ENCODE measurements at places on chromosomes 4 and X.

DNA sequence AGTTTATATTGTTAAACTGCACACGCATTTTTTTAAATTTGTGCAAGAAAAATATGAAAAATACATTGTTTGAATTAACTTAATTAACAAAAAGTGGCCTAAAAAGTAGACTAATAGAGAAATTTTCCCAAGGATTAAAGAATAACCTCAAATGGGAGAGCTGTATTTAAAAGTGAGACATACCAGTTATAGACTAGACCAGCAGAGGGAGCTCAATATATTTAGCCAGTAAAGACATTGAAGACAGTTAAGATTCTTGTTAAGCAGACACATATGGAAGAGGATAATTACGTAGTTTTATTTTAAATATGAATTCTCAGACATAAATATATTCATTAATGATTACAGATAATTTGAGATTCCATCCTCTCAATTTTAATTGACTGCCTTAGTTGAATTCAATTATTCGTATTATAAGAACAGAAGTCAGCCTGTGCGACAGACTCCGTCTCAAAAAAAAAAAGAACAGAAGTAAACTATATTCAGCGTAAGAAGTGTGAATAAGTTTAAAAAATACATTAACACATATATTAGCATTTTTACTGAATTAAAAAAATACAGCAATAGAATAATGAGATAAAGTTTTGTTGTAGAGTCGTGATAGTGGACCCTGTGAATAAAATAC is 64.8 kb downstream of the GLRA3 start:
- H3K27ac ChIP-seq: no peak overlapping the region
- H3K4me3 ChIP-seq: no peak overlapping the region
- DNase-seq: no peak
- H3K27me3 ChIP-seq: no peaks in the 10 kb centered on the region

GRCh38 chr4:76305971-76306881 is at the start of gene STBD1:
TSS of gene STBD1 (plus strand) at chr4:76306733. CDS start at chr4:76306770, 37 bp downstream.
- H3K27ac ChIP-seq: no peak within 1 kb of the TSS
- peaks cover 18% of the 10 kb centered on the region for H3K4me1 ChIP-seq
- H3K27me3 ChIP-seq: peaks cover 8% of the 10 kb centered on the region
- no peaks in the 10 kb centered on the region for H3K36me3 ChIP-seq
- peak within 1 kb of the TSS; percentile 91 for H3K4me3 ChIP-seq

DNA sequence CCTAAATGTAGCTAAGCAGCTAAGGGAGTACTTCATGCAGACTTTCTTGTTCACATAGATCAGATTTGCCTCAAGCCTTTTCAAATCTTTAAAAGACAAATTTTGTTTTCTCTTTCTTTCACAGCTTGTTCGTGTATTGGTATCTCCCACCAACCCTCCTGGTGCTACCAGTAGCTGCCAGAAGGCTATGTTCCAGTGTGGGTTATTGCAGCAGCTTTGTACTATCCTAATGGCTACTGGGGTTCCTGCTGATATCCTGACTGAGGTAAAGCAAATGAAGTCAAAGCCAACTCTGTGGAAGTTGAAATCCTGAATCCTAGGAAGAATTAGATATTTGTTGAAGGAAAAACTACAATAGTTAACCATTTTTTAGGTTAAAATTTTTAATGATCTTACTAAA is 62.6 kb downstream of the USO1 start:
- peaks cover 44% of the 10 kb centered on the region for H3K36me3 ChIP-seq
- no peaks in the 10 kb centered on the region for H3K4me1 ChIP-seq
- H3K4me3 ChIP-seq: no peak overlapping the region
- H3K27me3 ChIP-seq: no peaks in the 10 kb centered on the region

DNA sequence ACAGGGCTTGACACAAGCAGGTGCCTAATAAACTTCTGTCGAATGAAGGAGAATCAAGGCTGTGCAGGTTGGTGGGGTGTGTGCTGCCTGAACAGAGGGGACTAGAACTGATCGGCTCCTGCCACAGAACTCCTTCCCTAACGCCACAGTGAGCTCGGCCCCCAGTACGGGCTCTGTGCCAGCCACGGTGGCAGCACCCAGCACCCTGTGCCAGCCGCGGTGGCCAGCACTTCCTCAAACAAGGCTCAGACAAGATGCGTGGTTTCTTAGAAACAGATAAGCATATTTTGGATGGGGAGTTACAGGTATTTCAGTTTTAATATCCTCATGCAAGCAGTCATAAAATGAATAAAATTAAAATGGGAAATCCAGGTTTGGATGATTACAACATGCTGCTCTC is 26.0 kb upstream of the C4orf50 start:
- H3K27ac ChIP-seq: no peak overlapping the region
- no peaks in the 10 kb centered on the region for H3K4me1 ChIP-seq
- H3K4me3 ChIP-seq: no peak overlapping the region

DNA sequence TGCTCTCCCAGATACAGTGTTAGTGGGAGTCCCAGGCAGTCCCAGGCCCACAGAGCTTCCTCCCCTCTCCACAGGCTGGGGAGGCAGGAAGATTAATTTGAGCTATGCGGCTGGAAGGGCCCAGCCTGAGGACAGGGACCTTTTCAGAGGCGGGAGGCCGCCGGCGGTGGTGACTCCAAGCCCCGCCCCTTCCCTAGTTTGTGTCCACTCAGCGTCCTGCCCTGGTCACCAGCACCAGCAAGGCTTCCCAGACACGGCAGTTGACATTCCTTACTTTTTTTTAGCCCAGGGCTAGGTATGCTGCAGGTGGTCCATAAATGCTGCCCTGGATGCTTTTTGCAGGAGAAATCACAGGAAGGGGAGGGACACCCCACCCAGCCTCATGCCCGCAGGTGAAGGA is 67.7 kb upstream of the LRPAP1 start:
- no peak overlapping the region for H3K4me3 ChIP-seq
- DNase-seq: no peak
- H3K27ac ChIP-seq: no peak overlapping the region
- H3K4me1 ChIP-seq: no peaks in the 10 kb centered on the region

- no peaks in the 10 kb centered on the region for H3K4me1 ChIP-seq
- no peaks in the 10 kb centered on the region for H3K27me3 ChIP-seq
- no peaks in the 10 kb centered on the region for H3K36me3 ChIP-seq
- no peak overlapping the region for H3K27ac ChIP-seq
These were observed 360.9 kb downstream of the PRDM5 start for GRCh38 chr4:120561648-120562047.

DNA sequence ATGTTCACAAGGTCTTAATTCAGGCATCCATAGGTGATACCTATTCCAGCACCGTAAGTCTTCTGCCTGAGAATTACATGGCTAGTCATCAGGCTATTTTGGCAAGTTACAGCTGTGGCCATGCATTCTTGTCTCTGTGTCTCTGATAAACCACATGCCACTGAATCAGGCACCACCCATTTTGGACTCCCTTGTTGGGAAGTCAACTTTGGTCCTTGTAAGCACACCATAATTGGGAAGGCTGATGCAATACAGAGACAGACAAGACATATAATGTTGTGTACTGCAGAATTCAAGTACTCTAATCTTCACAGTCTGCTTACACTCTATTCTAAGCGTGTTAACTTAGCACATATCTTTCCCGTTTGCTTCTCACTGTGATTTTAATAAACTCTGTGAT is 483.7 kb upstream of the FTHL17 start:
- no peak overlapping the region for H3K27ac ChIP-seq
- DNase-seq: no peak
- H3K36me3 ChIP-seq: no peaks in the 10 kb centered on the region
- no peaks in the 10 kb centered on the region for H3K27me3 ChIP-seq

- H3K27me3 ChIP-seq: no peaks in the 10 kb centered on the region
- no peak overlapping the region for H3K27ac ChIP-seq
- no peak for DNase-seq
These were observed 209.4 kb downstream of the VEGFC start for GRCh38 chr4:176583278-176583677.

DNA sequence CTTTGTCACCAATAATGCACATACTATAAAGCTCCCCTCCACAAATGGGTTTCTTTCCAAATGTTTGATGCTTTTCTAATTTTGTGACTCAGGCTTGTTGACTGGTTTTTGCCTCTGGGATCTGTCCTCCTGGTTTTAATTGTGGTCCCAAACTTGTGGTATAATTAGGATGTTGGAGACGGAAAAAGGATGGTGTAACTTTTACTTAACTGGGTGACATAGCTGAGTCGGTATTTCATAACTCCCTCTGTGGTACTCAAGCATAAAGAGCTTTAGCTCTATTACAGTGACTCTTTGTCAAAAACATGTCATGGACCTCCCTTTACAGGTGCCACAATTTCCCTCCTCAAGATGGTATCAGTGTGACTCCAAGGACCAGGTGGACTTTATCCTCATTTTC is 119.7 kb upstream of the RBPJ start:
- H3K4me1 ChIP-seq: peaks cover 41% of the 10 kb centered on the region
- no peak overlapping the region for H3K27ac ChIP-seq
- DNase-seq: no peak
- H3K27me3 ChIP-seq: no peaks in the 10 kb centered on the region

- H3K4me1 ChIP-seq: no peaks in the 10 kb centered on the region
- H3K27ac ChIP-seq: no peak overlapping the region
- no peaks in the 10 kb centered on the region for H3K27me3 ChIP-seq
- no peaks in the 10 kb centered on the region for H3K36me3 ChIP-seq
These were observed 18.8 kb downstream of the LDOC1 start for GRCh38 chrX:141158084-141158483.

DNA sequence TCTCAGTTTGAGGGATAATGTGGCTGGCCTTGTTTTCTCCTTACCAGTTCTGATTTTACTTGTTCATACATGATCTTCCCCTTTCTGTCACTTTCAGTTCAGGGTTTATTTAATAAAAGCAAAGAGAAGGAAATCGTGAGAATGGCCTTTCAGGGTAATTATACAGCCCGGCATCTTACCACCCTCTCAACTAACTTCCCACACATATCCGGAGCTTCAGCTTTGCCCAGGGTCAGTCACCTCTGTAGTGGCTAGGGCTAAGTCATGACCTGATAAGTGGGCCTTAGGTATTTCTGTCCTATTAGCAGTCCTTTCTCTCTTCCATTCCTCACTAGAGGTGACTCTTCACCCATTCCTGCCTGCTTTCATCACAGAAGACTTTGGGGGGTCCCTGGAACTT is 15.8 kb downstream of the TRPC5 start:
- H3K4me3 ChIP-seq: no peak overlapping the region
- no peaks in the 10 kb centered on the region for H3K27me3 ChIP-seq
- H3K4me1 ChIP-seq: no peaks in the 10 kb centered on the region
- DNase-seq: no peak

DNA sequence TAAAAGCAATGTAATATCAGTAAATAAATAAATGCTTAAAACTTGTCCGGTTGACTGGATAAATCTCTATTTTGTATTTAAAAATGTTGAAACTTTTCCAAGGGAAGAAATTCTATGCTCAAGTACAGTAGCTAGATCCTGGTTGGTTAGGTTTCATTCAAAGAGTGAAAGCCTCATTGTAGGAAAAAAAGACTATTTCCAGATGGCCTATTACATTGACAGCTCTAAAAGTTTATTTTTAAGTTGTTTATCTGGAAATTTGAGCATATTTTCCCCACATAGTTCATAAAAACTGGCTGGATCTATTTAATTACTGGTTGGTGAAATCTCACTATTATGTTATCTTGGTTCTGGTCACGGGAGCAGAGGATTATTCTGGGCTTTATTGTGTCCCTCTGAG is 38.0 kb downstream of the FRAS1 start:
- H3K27ac ChIP-seq: no peak overlapping the region
- no peaks in the 10 kb centered on the region for H3K27me3 ChIP-seq
- no peak for DNase-seq
- no peaks in the 10 kb centered on the region for H3K36me3 ChIP-seq
- no peaks in the 10 kb centered on the region for H3K4me1 ChIP-seq
- no peak overlapping the region for H3K4me3 ChIP-seq

- H3K36me3 ChIP-seq: no peaks in the 10 kb centered on the region
- no peak overlapping the region for H3K27ac ChIP-seq
- DNase-seq: no peak
- H3K4me1 ChIP-seq: no peaks in the 10 kb centered on the region
These were observed 105.8 kb upstream of the CBR4 start for GRCh38 chr4:169115897-169116254.

GRCh38 chrX:56797574-56798338 is 68.7 kb downstream of the NBDY start:
- H3K4me3 ChIP-seq: no peak overlapping the region
- DNase-seq: no peak
- no peaks in the 10 kb centered on the region for H3K27me3 ChIP-seq
- H3K4me1 ChIP-seq: peaks cover 40% of the 10 kb centered on the region
- no peaks in the 10 kb centered on the region for H3K36me3 ChIP-seq

DNA sequence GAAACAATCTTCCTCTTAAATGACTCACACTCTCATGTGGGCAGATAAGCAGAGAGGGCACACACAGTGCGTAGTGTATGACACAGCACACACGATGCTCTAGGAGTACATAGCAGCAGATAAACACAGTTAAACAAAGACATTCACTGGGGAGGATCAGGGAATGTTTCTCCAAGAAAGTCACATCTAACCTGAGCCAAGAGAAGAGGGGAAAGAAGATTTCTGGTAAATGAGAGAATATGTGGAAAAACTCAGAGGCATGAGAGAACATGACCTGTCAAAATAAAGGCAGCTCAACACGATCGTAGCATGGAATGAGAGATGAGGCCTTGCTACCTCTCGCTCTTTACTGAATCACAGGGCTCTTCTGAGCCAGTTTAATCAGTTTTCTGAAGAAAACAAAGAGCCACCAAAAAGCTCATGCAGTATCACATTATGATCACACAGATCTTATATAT is 251.0 kb downstream of the ANK2 start:
- H3K4me3 ChIP-seq: no peak overlapping the region
- no peaks in the 10 kb centered on the region for H3K4me1 ChIP-seq
- no peaks in the 10 kb centered on the region for H3K27me3 ChIP-seq
- DNase-seq: no peak
- no peak overlapping the region for H3K27ac ChIP-seq

- no peaks in the 10 kb centered on the region for H3K36me3 ChIP-seq
- no peak overlapping the region for H3K4me3 ChIP-seq
- DNase-seq: peak; percentile 10
- no peaks in the 10 kb centered on the region for H3K4me1 ChIP-seq
- H3K27ac ChIP-seq: no peak overlapping the region
These were observed 35.4 kb downstream of the FABP2 start for GRCh38 chr4:119286377-119287002.

DNA sequence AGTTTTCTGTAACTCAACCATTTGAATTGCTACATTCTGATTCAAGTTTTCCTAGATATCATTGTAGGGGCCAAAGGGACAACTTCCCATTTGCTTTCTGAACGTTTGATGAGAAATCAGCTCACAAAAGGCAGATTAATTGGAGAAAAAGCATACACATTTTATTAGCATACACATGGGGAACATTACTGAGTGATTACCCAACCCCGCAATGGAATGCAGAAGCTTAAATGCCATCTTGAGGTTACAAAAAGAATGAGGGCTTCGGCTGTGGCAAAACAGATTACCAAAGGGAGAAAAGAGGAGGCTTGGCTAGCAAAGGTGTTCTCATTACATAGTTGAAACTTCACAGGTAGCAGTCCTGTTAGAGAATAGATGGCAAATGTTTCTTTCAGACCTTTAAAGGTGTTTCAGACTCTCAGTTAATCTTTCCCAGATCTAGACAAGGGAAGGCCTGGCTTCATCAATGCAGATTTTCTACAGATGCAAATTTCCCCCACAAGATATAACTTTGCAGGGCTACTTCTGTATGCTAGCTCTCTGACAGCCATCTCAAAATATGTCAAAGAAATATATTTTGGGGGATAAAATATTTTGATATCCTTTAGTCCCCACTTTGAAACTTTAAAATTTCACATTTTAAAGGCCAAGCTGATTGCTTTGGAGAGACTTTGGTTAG is 26.5 kb upstream of the HERC6 start:
- H3K36me3 ChIP-seq: no peaks in the 10 kb centered on the region
- H3K27ac ChIP-seq: no peak overlapping the region
- H3K4me3 ChIP-seq: no peak overlapping the region
